Smooth muscle cell of the brain vasculature (primary cell): ENCODE measurements at places on chromosomes 2 and 18.

GRCh38 chr2:68744366-68744912 lies 9.8 kb downstream of the ARHGAP25 start:
- no peak for DNase-seq

DNA sequence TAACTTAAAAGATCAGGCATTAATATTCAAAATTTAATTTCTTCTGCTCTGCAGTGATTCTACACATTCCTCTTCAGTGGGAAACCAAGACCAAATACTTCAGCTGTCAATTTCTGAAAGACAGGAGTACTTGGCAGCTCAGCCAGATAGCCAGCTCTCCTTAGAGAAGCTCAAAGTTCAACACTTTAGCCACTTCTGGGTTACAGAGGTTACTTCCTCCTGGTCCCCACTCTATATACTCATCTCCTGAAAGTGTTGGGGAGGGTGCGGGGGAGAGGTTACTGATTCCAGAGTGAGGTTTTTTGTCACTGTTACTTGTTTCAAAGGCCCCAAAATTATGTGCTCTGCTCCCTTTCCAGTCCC lies 4.1 kb downstream of the CYTIP start:
- DNase-seq: no peak

DNA sequence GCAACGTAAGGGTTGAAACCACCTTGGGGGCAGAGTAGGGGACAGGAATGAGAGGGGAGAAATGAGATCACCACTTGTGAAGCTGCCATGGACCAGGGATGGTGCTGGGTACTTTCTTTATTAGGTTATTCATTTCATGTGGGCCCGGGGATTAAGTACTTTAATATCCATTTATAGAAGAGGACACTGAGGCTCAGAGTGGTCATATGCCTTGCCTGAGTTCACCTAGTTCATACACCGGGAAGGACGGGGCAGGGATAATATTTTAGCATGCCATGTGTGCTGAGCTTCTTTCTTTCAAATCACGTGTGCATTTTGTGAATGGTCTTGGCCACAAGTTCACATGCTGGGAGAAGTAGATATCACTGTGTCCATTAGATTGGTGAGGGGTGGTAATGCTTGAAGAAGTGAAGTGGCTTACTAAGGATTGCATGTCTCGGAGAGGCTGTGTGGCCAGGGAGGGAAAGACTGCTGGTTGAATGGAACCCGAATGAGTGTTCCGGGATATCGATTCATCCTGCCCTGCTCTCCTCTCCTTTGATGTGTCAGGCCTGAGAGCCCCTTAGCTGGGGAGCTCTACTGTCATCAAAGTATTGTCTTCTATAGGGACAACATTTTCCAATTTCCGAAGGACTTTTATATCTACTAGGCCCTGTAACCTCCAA lies 187.1 kb downstream of the MYCN start:
- DNase-seq: no peak

- no peak for DNase-seq
Observed at GRCh38 chr2:141931797-141932196, 199.0 kb downstream of the LRP1B start.

DNA sequence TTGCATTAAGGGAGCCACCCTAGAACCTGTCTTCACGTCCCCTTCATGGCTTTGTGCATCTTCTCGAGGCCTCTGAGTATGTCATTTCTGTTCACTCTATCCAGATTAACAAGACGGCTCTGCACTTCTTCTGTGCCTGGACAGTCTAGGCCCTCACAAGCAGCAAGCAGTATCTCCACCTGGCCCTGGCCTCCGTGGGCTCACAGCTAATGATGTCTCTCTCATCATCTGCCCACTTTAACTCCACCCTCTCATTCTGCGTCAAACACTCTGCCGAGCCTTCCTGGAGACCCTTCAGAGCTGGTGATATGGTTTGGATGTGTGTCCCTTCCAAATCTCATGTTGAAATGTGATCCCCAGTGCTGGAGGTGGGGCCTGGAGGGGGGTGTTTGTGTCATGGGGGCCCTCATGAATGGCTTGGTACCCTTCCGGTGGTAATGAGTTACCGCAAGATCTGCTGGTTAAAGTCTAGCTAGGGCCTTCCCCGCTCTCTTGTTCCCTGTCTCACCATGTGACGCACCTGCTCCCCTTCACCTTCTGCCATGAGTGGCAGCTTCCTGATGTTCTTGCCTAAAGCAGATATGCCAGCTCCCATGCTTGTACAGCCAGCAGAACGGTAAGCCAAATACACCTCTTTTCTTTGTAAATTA lies 132.5 kb upstream of the ID2 start:
- no peak for DNase-seq

DNA sequence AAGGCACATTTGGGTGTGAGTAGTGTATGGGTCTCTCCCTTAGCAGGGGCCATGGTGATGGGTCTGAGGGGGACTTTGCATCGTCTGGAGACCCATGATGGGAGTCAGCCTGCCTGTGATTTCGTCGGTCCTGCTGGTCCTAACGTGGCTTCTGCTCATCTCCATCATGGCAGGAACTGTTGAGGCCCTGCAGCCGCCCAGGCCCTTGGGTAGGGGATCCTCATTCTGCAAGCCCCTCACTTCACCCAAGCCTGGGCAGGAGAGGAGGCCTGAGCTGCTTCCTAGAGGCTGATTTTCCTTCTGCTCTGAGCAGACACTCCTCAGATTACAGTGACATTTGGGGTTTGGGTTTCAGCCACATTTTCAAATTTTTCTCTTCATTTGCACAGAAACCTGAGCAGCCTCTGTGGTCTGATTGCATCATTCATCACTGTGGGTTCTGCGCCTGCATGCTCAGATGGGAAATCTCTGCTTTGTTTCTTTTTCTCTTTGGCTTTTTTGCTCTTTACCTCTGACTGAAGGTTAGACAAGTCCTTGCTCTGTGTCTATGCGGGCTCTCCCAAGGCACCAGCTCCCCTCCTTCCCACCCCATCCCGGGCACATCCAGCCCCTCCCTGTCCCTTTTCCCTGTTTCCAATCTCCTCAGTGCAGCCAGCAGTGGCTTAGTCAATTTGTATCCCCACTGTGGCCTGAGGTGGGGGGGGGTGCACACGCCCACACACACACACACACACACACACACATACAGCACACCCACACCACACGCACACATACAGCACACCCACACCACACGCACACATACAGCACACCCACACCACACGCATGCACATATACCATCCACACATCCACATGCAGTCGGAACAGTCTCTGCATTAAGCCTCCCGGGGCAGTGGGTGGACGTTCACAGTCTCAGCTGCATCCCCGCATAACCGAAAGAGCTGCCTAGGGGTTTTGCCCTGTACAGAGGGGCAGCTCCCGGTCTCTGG lies 305.4 kb upstream of the HS6ST1 start:
- DNase-seq: peak; percentile 65
